ENCODE measurements at places on chromosomes 3 and 15.
A peak's percentile ranks its signal among the peaks of the same experiment; 100 is the strongest.

DNA sequence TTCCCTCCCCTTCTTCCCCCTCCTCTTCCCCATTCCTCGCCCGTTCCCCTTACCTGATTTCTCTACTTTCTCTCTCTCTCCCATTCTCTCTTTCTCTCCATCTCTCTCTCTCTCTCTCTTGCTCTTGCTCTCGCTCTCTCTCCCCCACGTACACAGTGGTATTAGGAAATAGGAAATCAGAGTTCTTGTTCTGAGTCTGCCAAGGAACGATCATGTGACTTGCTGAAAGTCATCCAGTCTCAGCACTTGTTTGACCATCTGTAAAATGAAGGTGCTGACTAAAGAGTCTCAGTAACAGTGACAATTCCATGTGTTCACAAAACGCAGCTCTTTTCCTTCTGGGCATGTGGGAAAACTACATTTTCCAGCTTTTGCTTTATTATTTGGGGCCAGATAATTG lies 445.0 kb upstream of the TGFBR2 start:
- no peak for DNase-seq

GRCh38 chr15:80173022-80173759 lies 20.4 kb downstream of the FAH start:
- DNase-seq: peak; percentile 56

DNA sequence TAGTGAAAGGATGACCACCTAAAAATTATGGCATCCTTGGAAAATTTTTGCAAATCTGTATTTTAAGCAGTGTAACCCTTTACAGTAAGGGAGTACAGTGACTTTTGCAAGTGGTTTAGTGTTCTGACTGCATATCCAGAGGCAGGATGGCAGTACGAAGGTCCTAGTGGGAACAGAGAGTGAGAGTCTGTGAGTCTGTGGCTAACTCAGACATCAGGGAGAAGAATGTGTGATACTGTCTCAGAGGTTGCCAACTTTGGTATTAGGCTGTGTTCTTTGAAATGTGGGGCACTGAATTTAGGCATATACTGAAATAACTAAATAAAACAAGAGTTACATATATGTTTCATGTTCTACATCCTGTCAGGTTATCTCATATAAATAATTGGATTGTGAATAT lies 25.7 kb downstream of the PRKCI start:
- no peak for DNase-seq

GRCh38 chr3:168422843-168423242 lies 327.1 kb upstream of the GOLIM4 start:
- DNase-seq: no peak

DNA sequence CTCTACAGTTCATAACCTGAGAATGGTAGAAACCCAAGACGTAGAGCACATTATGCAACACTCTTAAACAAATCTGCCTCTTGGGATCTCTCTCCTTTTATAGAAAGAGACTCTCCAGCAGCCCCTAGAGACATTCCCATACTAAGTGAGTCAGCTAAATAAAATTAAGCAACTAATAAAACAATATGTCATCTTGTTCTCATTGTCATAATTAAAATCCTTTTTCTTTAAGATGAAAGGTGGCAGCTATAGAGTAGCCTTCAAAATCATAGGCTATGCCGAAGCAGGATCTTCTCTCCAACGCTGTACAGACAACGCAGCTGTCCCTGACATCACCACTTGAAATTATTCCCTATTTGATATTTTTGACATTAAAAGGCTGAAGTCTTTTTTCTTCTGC lies 790.0 kb downstream of the FHIT start:
- DNase-seq: no peak

Data from activated T-cell treated with anti-CD3 and anti-CD28 coated beads for 24 hours (primary cell).